ENCODE measurements at places on chromosomes 13 and 19.

GRCh38 chr13:44605721-44606120 lies 29.6 kb upstream of the TSC22D1 start:
- no peak for DNase-seq

- DNase-seq: no peak
These were observed 6.5 kb upstream of the HNRNPM start for GRCh38 chr19:8438236-8438635.

DNA sequence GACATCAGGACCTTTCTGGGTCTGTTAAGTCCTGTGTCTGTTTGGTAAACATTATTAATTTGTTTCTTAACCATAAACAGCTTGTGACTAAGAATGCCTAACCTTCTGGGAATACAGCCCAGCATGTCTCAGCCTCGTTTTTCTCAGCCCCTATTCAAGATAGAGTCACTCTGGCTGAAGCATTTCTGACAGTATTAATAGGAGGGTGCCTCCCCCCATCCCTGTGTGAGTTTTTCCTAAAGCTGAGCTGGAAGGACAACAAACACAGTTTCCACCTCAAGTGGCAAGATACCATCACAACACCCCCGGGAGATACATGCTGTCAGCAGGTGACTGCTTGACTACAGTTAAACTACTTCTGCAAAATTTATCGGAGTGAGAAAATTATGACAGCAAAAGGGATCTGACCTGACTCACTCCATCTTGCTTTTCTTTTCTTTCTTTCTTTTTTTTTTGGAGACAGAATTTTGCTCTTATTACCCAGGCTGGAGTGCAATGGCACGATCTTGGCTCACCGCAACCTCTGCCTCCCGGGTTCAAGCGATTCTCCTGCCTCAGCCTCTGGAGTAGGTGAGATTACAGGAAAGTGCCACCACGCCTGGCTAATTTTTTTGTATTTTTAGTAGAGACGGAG lies 59.3 kb upstream of the ABCC4 start:
- no peak for DNase-seq

GRCh38 chr13:44523146-44524015 lies 52.7 kb downstream of the TSC22D1 start:
- DNase-seq: no peak

DNA sequence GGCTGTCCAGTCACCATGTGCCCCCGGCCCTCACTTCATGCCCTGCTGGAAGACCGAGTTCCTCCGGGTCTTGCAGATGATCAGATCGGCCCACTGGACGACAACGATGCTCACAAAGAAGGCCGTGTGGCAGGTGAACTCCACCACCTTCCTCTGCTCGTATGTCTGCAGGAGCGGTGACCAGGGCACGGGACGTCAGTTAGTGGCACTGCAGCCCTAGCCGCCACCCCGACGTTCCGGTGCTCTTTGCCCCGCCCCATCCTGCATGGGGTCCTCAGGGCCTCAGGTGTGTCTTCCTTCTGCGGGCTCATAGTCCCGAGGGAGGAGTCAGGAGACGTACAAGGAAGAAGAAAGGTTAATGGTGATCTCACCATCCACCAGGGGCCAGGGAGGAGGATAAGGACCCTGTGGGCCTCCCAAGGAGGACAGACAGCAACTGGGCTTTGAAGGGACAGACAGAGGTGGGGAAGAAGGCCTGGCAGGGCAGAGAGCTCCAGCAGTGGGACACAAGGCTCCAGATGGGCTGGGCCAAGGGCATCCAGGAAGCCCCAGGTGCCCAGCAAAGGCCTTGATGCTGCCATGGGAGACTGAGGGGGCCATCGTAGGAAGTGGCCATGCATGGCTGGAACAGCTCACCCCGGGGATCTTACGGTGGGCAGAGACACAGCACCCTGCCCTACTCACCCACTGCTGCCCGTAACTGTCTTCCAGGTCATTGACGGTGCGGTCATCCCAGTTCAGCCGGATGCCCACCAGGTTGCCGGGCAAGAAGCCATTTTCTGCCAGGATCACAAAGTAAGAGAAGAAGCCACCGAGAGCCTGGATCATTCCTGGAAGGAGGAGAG lies 9.9 kb upstream of the RABAC1 start:
- DNase-seq: no peak

Data from DMS153 (cell line).